ENCODE measurements at places on chromosomes 13 and 19.

DNA sequence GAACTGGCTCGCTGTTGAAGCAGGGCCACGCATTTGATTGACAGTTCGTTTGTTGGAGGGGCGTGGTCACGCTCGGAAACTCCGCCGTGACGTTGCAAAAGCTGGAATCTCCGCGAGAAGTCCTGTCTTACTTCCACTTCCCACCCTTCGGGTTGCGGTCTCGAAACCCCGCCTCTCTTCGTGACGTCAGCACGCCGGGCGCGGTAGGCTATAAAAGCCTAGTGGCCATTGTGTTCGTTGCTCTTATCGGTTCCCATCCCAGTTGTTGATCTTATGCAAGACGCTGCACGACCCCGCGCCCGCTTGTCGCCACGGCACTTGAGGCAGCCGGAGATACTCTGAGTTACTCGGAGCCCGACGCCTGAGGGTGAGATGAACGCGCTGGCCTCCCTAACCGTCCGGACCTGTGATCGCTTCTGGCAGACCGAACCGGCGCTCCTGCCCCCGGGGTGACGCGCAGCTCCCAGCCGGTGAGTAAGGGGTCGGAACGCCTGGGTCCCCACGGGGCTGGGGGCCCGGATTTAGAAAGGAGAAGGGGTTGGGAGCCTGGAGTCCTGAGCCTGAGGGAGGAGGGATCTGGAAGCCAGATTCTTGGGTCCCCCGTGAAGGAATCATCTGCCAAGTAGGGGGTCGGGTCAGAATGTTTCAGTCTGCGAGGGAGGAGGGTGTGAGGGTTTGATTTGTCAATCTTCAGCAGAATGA is at the start of gene PPP1R15A:
Gene PPP1R15A (plus strand): TSS at position 240 of the 702 bp plus-strand sequence. CDS start 813 bp downstream, outside the sequence.
- peak; percentile 98 for DNase-seq

DNA sequence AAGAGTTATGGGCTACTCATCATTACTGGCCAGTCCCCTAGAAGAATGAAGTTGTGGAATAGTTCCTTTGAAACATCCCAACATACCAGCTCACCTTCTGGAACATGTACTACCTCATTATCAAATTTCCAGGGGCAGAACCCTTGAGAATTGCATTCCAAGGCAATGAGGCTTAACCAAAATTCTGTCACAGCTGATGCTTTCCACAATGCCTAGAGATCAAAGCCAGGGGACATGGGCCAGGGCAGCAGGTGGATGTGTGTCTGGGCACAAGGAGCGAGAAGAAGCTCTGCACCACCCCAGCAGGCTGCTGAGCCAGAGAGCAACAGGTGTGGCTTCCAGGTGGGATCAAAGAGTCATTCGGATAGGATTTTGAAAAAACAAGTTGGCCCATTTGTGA is 362.1 kb downstream of the EFNB2 start:
- DNase-seq, result no peak

DNA sequence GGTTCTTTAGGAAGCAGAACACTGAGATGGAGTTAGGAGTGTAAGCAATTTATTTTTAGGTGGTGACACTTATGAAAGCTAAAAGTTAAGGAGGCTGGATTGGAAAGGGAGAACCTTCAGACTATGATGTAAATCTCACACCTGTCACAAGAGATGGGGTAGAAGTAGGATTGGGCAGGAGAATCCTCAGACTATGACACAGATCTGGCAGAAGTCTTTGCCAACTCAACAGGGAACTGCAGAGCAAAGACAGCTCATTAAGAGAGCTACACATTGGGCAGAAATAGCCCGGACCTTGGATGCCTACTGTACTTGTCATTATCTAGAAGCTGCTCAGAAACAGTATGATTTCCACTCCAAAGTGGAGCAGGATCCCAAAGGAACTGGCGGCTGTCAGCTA is 134.4 kb downstream of the DNAJC15 start:
- DNase-seq, result no peak

GRCh38 chr13:35393886-35394285 is 82.6 kb downstream of the MAB21L1 start:
- peak; percentile 32 for DNase-seq

DNA sequence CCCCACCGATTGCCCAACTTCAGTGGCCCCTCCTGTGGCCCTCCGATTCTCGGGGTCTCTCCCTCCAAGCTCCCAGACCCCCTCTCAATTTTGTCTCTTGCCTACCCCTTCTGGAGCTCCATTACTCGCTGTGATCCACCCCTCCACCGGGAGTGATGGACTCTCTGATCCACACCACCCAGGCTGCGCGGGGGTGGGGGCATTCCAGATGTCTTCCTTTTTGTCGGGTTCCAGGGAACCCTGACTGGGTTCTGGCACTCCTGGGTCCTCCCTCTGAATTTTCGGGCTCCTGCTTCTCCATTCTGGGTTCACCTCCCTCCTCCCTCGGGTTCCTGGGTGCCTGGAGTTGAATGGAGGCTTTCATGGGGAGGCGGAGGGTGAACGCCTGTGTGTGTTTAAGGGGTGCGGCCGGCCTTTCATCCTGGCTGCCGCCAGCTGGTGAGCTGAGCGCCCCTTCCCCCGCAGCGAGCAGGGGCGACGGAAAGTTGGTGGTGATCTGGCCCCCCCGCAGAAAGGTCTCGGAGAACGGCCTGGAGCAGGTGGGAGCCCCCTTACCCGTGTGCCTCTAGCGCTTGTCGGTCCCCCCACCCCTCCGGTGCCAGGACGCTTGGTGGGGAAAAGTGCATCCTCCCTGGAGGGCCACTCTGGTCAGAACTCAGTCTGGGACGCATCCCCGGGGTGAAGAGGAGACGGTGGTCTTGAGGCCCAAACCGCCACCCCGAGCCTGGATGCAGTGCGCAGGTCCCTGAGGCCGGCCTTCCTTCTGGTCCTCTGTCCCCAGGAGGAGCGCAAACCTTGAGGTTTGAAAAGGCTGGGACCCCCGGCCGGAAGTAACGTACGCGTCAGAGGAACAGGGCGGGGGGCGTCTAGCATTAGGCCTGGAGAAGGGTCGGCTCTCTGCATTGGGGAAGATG is 1.6 kb downstream of the MISP3 start:
- DNase-seq, result peak; percentile 86

All from NCI-H69 (cell line).